ENCODE measurements at places on chromosomes 13 and 19.
A peak's percentile ranks its signal among the peaks of the same experiment; 100 is the strongest.

GRCh38 chr13:50950849-50951248, 41.3 kb downstream of the RNASEH2B start:
- DNase-seq: no peak

- no peak for DNase-seq
These were observed 1.9 kb upstream of the MEX3D start for GRCh38 chr19:1569997-1570396.

DNA sequence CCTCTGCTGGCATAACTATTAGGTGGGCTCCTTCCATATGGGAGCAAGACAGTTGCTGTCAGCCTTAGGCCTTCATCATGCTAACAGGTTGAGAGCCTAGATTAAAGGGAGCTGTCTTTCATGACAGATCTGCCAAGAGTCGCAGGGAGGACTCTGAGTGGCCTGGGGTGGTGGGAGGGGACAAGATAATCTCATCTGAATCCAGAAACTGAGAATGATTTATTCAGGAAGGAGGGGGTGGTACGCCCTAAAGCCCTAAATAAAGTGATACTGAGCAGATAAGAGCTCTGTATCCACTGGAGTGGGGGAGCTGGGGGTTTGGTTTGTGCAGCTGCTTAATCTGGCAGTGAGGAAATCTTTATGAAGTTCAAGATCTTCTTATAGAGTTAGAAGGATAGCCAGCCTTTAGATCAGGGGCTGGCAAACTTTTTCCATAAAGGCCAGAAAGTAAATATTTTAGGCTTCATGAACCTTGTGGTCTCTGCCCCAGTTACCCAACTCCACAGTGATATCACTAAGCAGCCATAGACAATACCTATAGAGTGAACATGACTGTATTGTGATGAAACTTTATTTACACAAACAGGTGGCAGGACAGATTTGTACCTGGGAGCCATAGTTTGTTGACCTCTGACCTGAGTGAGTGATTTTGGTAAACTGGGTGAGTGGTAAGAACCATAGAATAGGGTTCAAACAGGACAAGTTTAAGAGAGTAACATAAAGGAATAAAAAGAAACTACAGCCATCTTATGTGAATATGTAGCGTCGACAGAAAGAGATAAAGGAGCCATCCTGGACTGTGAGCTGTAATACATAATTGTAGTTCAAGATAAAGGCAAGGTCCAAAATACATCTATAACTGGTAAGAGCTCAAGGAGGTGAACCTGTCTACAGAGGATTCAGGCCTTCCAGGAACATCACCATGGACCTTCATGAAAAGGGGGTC, 9.8 kb upstream of the STK24 start:
- DNase-seq: no peak

DNA sequence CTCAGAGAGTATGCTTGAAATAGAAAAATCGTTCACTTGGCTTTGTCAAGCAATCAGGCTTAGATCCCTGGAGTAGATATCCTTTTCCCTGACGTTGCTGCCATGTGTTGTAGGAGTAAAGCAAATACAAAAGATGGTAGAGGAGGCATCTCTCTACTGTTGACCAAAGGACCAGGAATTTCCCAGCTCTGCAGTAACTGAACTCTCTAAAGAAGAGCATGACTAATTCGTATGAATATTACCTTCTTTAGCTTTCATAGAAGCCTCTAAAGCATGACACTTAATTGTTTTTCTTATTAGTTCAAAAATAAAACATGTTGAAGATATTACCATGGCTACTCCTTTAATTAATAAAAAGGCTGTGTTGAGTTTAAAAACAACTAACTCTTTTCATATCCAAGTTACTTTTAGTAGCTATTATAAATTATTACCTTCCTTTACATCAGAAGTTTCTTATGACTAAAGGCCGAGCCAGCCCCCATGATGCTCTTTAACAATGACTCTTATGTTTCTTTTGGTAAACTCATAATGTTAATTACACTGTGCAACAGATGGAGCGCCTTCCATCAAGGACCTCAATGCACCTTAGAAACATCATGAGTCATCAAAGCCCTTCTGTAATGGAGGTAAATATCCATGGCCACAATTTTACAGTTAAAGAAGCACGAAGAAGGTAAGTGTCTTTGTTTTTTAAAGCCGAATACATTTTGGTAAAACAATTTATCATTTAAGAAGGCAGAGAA, 352.4 kb downstream of the KLF5 start:
- DNase-seq: no peak

DNA sequence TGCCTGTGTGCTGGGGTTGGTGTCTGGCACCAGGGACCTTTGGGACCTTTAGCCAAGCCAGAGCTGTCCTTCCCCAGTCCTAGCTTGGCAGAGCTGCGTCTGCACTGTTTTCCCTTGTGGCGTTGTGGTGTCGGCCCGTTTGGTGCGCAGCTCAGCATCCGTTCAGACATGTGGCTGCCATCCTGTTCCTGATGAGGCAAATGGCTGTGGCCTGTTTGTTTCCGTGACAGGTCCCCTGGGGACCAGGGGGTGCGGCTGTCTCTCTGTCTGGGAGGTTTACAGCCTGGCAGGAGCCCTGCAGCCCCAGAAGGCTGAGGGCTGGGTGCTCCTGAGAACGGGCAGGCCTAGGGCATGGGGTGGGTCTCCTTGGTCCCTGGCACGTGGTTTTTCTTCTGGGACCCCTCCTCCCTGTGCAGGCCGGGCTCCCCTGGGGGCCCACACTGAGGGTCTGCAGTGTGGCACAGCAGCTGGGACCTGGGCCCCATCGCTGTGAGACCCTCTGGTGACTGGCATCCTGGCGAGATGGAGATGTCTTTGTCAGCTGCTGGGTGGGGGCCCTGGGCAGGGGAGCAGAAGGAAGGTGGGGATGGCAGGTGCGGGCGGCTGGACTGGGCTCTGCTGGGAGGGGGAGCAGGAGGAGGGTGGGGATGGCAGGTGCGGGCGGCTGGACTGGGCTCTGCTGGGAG, 4.0 kb downstream of the SPPL2B start:
- no peak for DNase-seq

- DNase-seq: no peak
These were observed 5.8 kb downstream of the KASH5 start for GRCh38 chr19:49393881-49394280.

DNA sequence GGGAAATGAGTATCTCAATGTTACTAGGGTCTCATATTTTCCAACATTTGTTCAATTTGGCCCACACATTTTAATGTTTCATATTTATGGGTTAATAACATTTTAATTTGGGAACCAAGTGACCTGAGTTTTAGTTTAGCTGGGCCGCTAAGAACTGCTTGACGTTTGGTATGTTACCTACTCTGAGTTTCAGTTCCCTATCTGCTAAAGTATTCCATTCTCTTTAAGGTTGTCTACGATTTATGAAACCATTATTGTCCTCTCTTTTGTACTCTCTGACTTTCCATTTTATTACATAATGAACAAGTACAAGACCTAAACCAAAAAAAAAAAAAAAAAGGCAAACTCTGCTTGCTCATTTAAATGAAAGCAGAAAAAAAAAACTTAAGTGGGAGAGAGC, 89.9 kb downstream of the FGF14 start:
- DNase-seq: no peak

- DNase-seq: no peak
These were observed 184.6 kb upstream of the SOX1 start for GRCh38 chr13:111882351-111882750.

DNA sequence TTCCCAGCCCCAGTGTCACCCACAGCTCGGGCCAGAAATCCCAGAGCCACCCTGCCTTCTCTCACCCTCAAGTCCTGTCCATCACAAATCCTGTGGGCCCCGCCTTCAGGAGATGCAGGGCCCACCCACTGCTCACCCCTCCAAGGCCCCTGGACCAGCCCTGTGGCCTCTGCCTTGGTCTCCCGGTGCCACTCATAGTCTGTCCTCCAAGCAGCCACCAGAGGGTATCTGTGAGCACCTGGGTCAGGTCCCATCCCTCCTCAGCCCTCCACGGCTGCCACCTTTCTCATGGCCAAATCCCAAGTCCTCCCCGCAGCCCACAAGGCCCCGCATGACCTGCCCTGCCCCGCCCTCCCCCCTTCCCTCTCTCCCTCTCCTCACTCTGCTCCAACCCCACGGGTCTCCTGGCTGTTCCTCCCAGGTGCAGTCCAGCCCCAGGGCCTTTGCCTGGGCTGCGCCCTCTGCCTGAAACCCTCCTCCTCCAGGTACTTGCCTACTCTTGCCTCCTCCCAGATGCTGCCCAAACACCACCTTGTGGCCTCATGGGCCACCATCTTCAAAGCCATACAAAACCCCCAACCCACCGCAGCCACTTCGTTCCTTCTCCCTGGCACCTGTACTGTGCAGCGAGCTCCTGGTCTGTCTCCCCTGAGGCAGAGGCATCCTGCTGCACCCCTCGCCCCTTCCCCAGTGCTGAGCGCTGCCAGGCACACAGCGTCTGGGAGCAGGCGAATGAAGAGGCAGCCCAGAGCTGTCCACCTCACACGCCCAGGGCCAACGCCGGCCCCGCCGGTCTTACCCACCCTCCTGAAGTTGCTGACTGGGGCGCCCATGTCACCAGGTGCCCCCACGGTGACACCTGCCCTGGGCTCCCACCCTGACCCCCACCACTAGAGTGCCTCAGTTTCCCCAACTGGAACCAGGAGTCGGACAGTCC, 13.2 kb upstream of the UQCR11 start:
- peak; percentile 9 for DNase-seq

- no peak for DNase-seq
These were observed 148.4 kb downstream of the KATNAL1 start for GRCh38 chr13:30158774-30159445.

GRCh38 chr13:95573221-95573620, 20.7 kb downstream of the CLDN10 start:
- DNase-seq: no peak

DNA sequence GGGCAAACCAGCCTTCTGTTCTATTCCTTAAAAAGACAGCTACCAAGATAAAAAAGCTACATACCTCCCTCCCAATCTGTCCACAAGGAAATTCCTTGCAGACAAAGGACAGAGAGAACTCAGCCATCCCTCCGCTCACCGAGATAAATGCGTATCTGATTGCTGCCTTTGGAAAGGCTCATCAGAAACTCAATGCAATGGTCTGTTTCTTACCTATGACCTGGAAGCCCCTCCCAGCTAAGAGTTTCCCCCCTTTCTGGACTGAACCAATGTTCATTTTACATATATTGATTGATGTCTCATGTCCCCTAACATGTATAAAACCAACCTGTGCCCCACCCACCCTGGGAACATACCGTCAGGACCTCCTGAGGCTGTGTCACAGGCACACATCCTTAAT, 11.6 kb downstream of the BTBD2 start:
- no peak for DNase-seq

GRCh38 chr19:4636151-4636717, 3.1 kb upstream of the TNFAIP8L1 start:
- DNase-seq: peak; percentile 21

- DNase-seq: no peak
These were observed 152.7 kb downstream of the KCNRG start for GRCh38 chr13:50167967-50168366.

- no peak for DNase-seq
These were observed 1476.5 kb upstream of the PRR20A start for GRCh38 chr13:55664178-55664577.

DNA sequence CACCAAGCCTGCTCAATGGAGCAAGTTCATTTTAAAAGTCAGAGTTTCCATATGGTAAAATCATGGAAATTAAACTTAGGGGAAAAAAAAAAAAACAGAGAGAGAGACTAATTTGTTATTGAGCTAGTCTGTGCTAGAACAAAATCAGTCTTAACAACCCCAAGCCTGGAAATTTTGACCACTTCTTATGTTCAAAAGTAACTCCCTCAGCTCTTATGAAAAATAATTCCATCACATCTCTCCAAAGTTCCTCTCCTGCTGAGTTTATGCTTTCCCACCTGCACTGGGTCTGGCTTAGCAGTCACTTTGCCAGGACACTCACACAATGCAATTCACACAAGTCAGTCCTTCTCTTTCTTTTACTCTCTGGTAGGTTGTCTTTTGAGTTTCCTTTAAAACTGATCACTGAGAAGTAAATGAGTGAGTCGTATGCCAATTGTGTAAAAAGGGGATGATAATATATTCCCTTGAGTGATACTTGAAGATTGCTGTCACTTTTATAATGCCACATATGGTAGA, 92.6 kb downstream of the ENOX1 start:
- DNase-seq: no peak

- no peak for DNase-seq
These were observed 81.9 kb downstream of the ZNF726 start for GRCh38 chr19:23996549-23996948.

DNA sequence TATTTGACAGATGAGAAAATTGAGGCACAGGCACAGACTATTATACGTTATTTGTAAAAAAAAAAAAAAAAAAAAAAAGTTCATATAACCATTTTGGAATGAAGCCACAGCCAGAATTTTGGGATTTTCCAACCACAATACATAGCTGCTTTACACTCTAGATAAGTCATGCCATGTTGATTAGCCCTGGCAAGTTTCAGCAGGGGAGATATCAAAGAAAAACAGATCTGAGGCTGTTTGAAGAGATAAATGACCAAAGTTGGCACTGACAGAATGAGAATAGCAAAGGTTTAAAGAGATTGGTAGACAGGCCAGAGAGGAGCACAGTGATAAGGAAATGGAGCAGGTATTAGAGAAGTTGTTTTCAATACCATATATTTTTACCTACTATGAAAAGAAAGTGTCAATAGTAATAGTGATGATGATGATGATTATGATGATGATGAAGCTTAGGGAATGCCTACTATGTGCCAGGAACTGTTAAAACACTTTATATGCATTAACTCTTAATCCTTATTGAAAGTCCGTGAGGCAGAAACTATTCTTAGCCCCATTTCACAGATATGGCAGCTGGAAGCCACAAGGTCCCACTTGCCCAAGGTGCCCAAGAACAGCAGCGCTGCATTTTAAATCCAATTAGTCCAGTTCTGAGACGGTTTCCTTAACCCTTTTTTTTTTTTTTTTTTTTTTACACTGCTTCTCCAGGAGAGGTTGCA, 105.5 kb downstream of the MBNL2 start:
- DNase-seq: no peak

DNA sequence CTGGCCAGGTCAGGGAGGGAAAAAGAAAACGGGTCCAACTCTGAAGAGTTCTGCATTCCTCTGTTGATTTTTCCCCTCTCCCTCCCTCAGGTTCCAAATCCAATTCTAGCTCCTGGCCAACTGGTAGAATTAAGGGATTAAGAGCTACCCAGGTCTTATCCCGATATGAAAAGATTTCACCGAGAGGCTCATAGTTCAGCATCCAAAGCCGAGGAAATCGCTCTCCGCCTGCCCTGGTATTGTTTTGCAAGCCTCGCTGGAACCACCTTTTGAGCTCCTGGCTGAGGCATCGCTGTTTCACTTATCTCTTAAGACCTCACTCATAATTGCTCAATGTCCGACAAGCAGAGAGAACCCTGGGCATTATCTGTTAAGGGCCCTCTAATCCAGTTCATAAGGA, 180.4 kb downstream of the URI1 start:
- DNase-seq: no peak

- no peak for DNase-seq
These were observed 308.4 kb downstream of the DLEU7 start for GRCh38 chr13:50535050-50535449.

DNA sequence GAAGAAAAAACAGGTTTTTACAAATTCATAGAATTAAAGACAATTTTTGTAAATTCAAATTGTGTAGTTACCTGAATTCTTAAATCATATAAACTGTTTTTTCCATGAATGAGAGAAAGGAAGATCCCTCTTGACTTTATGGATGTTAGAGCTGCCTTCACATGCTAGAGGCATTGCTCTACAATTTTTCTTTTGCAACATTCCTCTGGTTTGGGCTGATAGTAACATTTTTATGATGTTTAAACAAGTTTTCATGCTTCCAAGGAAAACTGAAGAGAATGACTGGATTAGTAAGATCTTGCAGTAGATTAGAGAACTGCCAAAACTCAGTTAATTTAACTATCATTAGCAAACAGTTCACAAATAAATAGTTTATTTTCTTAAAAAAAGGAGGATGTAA, 250.6 kb downstream of the GPC6 start:
- DNase-seq: no peak

All from NCI-H460 (cell line).